ENCODE measurements at places on chromosomes 4 and X.

- H3K27ac ChIP-seq = no peak overlapping the region
- H3K4me3 ChIP-seq = no peak overlapping the region
- DNase-seq = no peak
- H3K27me3 ChIP-seq = no peaks in the 10 kb centered on the region
- H3K4me1 ChIP-seq = no peaks in the 10 kb centered on the region
Measured at GRCh38 chrX:104325213-104325585, 70.5 kb upstream of the ESX1 start.

- H3K4me1 ChIP-seq = peaks cover 7% of the 10 kb centered on the region
- no peaks in the 10 kb centered on the region for H3K27me3 ChIP-seq
- no peaks in the 10 kb centered on the region for H3K36me3 ChIP-seq
Measured at GRCh38 chrX:110066488-110067225, 63.7 kb downstream of the TMEM164 start.

- H3K27me3 ChIP-seq = no peaks in the 10 kb centered on the region
- peaks cover 84% of the 10 kb centered on the region for H3K36me3 ChIP-seq
- H3K4me3 ChIP-seq = no peak overlapping the region
- H3K4me1 ChIP-seq = no peaks in the 10 kb centered on the region
- no peak for DNase-seq
Measured at GRCh38 chr4:182895791-182896292, 21.3 kb downstream of the DCTD start.

DNA sequence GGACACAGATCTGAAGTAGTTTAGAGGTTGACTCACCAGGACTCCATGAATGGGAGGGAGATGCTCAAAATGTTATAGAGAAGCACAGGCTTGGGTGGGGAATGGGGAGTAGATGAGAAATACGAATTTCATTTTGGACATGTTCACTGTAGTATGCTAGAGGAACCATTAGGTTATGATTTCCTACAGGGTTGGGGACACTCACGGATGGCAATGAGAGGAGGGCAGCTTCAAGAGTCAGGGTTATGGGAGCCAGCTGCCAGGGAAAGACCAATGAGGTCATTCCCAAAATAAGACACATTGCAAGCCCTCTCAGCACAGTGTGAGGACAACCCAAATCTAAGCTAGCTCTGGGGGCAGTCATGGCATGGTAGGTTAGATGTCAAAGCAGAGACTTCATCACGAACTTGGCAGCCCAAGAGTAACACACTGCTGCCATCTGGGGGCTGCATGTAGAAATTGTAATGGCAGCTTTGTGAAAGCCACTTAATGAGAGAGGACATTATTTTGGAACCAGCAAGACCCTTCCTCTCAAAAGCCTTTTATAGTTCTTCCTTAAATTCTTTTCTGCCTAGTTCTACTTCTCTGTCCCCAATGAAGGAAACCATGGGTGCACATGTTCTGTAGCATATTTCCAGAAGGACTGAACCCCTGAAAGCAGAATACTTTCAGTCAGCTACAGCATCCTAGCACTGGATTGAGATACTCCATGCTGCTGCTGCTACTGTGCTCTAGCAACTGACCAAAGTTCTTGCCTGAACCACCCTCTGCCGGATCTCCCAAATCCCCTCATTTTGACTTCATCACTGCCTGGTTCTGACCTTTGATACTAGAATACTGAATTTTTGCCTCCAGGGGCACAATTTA, 16.2 kb upstream of the ZCCHC12 start:
- no peaks in the 10 kb centered on the region for H3K36me3 ChIP-seq
- peaks cover 2% of the 10 kb centered on the region for H3K4me1 ChIP-seq
- H3K27me3 ChIP-seq = no peaks in the 10 kb centered on the region
- no peak for DNase-seq
- H3K4me3 ChIP-seq = no peak overlapping the region

DNA sequence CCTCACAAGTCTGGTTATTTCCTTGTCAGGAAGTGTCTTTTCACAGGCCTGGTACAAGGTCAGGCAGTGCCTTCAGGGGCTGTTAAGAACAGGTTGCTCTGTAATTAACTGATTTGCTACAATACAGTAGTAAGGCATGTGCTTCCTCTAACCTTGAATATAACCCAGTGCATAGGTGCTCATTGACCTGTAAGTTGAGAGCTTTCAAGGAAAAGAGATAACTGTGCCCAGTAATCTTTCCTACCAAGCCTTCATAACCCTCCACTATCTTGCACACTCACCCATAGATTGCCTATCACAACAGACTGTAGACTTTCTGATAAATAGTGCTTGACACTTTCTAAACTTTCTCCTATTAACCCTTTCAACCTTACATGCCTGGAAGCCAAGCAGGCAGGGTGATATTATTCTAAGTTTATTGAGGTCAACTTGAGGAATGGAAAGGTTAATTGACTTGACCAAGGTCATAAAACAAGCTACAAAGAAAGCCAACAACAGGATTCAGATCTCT, 148.1 kb downstream of the PPARGC1A start:
- H3K4me1 ChIP-seq = no peaks in the 10 kb centered on the region
- no peak overlapping the region for H3K27ac ChIP-seq
- no peak for DNase-seq
- H3K27me3 ChIP-seq = no peaks in the 10 kb centered on the region
- H3K36me3 ChIP-seq = no peaks in the 10 kb centered on the region

GRCh38 chr4:15774020-15774420, 4.1 kb upstream of the CD38 start:
- no peaks in the 10 kb centered on the region for H3K36me3 ChIP-seq
- no peak overlapping the region for H3K27ac ChIP-seq
- no peak for DNase-seq
- H3K4me1 ChIP-seq = no peaks in the 10 kb centered on the region
- no peak overlapping the region for H3K4me3 ChIP-seq
- no peaks in the 10 kb centered on the region for H3K27me3 ChIP-seq

- DNase-seq = no peak
- no peak overlapping the region for H3K4me3 ChIP-seq
- H3K27ac ChIP-seq = no peak overlapping the region
- H3K27me3 ChIP-seq = no peaks in the 10 kb centered on the region
Measured at GRCh38 chr4:82667761-82668480, 106.1 kb upstream of the TMEM150C start.

DNA sequence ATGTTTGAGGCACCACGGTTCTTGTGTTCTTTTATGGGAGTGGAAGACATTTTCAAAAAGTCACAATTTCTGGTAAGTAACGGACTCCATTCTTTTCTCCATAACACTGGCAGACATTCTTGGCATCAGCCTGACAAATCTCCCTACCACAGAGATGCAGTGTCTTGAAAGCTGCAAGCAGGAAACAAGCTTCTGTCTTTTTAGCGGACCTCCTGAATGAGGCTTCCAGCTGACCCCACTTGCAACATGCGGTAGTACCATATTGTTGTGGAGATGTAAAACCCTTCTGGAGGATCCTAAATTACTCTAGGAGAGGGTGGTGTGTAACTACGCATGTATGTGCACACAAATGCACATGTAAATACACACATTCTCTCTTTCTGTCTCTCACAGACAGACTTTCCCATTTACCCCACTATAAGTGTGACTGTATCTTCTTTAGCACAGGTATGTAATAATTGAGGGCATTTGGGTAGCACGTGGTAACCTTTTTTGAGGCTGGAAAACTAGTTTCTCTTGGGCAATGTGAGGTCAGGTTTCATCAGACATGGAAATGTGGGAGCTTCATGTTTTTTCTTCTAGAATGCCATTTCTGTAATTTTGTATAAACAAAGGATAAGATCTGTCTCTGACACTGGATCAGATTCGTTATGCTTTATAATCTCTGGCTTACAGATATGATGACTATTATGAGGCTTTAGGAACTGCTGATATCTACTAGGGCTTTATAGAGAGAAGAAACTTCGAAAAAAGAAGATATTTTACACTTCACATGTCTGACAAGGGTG, 130.1 kb downstream of the MGST2 start:
- H3K27me3 ChIP-seq = no peaks in the 10 kb centered on the region
- no peaks in the 10 kb centered on the region for H3K36me3 ChIP-seq
- H3K27ac ChIP-seq = no peak overlapping the region
- H3K4me1 ChIP-seq = peaks cover 9% of the 10 kb centered on the region
- DNase-seq = no peak

DNA sequence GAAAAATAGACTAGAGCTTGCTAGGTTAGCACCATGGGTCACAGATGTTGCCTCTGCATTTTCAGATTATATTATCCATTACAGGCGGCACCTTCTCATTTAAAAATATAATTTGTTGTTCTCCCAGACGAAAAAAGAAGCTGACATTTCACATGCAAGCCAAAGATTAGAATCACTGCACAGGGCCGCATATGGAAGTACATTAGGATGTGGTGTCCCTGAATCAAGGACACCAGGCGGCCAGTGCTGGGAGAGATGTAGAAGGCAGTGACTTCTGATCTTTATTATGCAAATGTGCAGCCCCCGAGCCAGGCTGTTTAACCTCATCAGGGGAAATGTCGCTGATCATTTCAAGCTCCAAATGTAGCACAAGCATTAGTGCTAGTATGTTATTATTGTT, 22.8 kb downstream of the REELD1 start:
- H3K27ac ChIP-seq = no peak overlapping the region
- H3K4me3 ChIP-seq = no peak overlapping the region
- H3K27me3 ChIP-seq = no peaks in the 10 kb centered on the region
- peaks cover 12% of the 10 kb centered on the region for H3K4me1 ChIP-seq

DNA sequence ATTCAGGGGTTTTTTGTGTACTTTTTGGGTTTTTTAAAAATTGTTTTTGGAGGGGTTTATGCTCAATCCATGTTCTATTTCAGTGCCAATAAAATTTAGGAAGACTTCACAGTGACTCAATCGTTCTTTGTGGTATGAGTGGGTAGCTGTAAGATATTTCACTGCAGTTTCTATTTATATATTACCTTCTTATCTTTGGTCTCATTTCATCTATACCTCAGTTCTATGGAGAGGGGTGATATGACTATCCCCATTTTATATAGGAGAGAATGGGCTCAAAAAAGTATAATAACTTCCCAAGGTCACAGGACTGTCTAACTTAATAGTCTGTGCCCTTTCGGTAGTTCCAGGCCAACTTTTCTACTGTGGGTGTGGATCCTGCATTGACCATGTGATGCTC, 74.4 kb downstream of the MSN start:
- no peaks in the 10 kb centered on the region for H3K4me1 ChIP-seq
- H3K36me3 ChIP-seq = peaks cover 37% of the 10 kb centered on the region
- no peak for DNase-seq
